ENCODE measurements at places on chromosomes 1 and 21.

DNA sequence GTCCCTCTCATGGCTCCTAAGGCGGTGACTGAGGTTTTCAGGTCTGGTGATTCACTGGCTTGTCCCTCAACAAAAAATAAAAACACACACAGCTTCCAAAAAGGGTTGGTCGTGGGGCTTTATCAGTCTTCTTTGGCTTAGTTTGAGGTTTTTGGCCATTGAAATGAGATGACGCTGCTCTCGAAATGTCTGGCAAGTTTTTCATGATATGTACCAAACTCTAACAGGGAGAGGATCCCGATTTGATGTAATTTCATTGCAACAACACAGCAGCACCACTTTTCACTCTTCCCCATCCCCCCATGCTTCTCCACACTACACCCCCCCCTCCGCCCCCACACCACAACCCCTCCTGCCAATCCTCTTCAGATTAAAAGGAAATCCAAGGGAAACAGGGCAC is 187.1 kb upstream of the NFIA start:
- DNase-seq = no peak

- no peak for DNase-seq
Measured at GRCh38 chr1:230595181-230595580, 47.1 kb upstream of the COG2 start.

- no peak for DNase-seq
Measured at GRCh38 chr1:30764939-30765555, 7.5 kb upstream of the LAPTM5 start.

GRCh38 chr1:36989241-36989640 is 45.1 kb downstream of the GRIK3 start:
- no peak for DNase-seq

GRCh38 chr1:207088701-207089626 is at the start of gene C4BPB:
TSS of gene C4BPB (plus strand) at chr1:207088860. CDS start at chr1:207089532, 672 bp downstream.
- DNase-seq = no peak

DNA sequence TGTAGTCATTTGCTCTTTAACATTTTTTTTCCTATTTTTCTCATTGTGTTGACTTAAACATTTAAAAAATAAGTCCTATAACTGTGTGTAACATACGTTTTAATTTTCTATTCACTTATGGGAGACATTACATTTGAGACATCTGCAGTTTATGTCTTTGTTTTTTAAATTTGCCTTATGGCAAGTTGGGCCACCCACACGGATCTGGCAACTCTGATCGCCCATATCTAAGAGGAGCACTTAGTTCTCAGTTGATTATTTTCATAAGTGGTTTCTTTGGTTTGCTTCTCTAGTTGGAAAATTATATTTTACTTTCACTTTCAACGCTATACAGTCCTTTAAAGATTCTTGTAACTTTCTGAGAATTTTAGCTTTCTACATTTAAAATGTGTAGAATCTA is 13.8 kb upstream of the ZNF124 start:
- DNase-seq = no peak

DNA sequence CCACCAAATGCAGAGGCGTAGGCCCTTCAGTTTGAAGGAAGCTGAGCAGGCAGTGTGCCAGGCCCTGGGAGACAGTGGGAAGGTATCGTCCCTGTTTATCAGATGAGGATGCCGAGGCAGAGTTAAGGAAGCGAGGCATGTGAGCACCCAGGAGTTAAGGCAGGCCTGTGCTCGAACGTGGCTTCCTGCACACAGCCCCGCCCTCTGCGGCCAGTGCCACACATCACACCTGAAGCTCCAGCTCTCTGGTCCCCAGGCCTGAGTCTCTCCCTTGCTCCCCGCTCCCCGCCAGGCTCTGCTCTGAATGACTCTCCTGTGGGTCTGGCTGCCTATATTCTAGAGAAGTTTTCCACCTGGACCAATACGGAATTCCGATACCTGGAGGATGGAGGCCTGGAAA is 32.1 kb downstream of the EPHX1 start:
- no peak for DNase-seq

GRCh38 chr1:192153276-192153675 is 5.0 kb upstream of the RGS18 start:
- peak; percentile 38 for DNase-seq

DNA sequence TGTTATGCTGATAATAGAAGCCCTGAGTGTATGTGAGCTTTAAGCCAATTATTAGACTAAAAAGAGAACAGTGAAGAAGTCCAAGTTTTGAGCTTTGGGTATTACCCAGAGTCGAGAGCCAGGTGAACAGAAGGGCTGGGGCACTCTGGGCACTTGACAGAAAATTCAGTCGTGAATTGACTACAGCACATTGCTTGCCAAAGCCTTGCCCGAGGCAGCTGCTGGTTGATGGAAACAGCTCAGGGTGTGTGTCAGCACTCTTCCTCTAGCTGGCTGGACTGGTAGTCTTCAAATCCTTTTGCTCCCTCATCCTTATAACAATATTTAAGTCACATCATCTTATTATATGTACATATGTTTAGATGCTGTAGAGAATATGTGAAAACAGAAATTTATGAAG is 21.3 kb downstream of the PDE4B start:
- no peak for DNase-seq

DNA sequence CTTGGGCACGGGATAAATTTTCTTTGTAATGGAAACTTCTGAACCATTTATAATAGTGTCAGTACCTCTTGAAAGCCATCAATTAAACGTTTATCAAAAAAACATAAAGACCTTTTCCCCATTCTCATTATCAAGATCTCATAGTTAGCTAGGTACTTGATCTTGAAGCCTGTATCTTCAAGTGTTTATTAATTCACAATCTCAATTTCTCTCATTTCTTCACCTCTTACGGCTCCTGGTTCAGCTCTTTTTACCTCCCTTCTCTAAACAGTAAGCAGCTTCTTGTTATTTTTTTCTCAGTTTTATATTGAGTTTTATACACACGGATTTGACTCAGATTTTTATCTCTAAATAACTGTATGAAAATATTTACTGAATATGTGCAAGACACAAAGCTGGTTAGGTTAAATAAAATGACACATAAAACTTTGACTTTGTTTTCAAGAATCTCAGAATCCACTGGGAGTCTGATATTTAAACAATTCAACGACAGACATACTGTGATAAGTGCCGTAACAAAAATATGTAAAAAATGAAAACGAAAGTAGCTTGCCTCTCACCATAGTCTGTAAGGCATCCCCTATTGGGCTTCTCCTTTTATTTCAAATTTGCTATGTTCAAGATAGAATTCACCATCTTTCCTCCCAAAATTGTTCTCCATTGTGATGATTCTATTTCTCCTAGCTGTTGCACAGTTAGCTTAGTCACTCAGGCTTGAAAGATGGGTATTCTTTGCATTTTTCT is 411.6 kb upstream of the ZRANB2 start:
- no peak for DNase-seq

- no peak for DNase-seq
Measured at GRCh38 chr1:11869650-11870207, 11.0 kb upstream of the NPPB start.

DNA sequence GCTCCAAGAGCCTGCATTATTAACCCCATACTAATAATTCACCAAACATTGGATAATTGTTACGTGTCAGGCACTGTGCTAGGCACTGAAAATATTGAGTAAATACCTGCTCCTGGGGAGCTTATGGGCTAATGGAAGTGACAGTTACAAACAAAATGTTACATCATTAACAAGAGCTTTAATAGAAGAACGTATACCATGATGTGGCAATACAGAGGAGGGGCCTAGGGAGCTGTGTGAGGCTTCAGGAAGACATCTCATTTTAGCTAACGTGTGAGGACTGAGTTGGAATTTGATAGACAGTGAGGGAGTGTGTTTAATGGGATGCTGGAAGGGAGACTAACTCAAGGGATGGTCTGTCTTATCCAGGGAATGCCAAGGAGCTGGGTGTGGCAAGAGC is 16.5 kb upstream of the TSPAN2 start:
- DNase-seq = no peak

DNA sequence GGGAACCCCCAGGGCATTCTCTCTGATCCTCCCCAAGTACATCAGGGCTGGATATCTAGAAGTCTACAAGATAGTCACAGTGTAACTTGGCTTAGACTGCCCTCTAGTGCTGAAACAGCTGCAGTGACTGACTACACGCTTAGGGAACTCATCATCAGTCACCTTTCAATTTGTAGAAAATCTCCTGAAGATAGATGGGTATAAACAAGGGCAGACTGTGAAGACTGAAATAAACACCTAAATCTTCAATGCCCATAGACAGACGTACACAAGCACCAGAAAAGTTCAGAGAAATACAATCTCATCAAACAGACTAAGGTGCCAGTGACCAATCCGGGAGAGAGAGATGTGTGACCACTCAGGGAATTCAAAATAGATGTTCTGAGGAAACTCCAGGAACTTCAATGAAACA is 46.6 kb downstream of the PACC1 start:
- peak; percentile 18 for DNase-seq

DNA sequence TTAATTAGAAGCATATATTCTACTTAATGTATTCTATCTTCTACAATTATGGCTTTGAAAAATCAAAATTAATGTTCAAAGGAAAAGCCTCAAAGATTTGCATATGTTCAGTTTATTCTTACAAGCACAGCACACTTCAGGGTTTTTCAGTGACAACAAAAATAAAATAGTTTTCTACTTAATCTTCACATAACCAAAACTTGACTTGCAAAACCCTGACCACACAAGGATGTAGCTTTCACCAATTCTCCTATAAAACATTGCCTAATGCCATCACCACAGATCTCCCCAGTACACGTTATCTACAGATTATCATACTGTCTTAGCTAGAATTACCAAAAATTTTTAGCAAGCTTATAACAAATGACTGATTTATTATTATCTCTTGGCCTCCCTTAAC is 23.3 kb downstream of the LPAR3 start:
- no peak for DNase-seq

- no peak for DNase-seq
Measured at GRCh38 chr1:39899611-39900538, 1.8 kb downstream of the MYCL start.

DNA sequence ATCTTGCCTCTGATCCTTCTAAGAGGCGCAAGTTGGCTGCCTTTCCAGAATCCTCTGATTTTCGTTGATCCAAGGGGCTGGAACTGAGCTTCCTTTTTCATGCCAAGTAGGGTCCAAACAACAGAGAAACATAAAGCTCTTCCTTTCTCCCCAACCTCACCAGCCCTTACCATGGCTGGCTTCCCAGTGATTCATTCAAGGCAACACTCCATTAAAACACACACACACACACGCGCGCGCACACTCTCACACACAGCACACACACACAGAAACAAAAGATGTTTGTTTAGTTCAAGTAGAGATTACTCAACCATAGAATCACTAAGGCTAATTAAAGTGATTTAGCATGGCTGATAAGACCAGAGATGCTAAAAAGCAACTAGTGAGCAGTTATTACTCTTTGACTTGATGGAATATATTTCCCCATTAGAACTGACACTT is 13.0 kb upstream of the GUCA2A start:
- DNase-seq = peak; percentile 49

- no peak for DNase-seq
Measured at GRCh38 chr1:64004451-64005025, 198.9 kb upstream of the UBE2U start.

- peak; percentile 49 for DNase-seq
Measured at GRCh38 chr1:115098979-115099692, 9.8 kb upstream of the TSPAN2 start.

DNA sequence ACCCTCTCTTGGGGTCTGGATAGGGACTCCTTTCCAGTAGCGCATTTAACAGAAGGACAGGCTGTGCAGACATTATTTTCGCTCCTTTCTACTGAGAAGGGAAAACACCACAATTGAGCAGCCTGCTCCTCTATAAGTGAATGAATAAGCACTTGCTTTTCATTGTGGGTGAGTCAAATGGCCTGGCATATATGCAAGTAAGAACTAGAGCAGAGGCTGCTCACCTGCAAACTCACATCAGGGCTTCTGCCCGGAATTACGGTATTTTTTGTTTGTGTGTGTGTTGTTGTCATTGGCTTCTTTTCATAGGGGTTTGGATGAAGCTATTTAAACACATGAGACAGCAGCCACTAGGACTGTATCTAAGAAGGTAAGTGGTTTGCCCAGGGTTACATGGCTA is 200.1 kb upstream of the CAMK1G start:
- no peak for DNase-seq

GRCh38 chr1:181160998-181161870 is 72.7 kb downstream of the IER5 start:
- no peak for DNase-seq

GRCh38 chr21:44394733-44395132 is 41.3 kb downstream of the TRPM2 start:
- DNase-seq = no peak

DNA sequence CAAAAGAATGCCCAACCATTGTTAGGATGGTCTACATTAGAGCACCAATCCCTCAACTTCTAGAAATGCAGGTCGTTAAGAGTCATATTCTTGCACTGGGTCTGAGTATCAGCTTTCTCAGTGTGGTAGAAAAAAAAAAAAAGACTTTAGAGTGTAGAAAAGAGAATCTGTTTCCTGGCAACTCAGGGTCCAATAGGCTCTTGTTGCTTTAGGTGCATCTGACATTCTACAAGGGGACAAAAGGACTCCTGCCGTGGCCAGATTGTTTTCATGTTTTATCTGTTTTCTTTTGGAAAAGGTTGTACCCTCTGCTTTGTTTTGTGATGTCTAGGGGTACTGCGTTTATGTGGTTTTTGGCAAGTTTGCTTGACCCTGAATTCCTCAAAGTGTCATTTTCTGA is 105.4 kb upstream of the KCNK2 start:
- DNase-seq = no peak

DNA sequence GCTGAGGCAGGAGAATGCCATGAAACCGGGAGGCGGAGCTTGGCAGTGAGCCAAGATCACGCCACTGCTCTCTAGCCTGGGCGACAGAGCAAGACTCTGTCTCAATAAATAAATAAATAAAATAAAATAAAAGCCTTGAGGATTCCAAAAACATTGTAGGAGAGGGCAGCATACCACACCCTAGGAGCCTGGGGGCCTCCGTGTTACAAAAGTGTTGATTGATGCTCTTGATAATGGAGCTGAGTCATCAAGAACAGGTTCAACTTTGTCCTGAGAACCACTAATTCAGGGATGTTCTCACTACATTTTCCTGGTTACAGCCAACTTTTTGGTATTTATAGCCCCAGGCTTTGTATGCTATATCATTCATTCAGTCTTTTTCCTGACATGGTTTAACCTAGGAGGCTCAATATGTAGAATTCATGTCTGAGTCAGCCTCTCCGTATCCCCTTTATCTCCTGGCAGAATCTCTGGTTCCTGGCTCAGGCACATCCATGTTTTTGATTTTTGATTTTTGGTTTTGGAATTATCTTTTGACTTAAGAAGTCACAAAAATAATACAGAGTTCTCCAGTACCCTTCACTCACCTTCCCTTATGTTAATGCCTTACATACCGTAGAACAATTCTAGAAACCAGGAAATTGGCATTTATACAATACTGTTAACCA is 69.4 kb downstream of the LRRC8D start:
- DNase-seq = no peak

- no peak for DNase-seq
Measured at GRCh38 chr21:34936371-34936789, 112.7 kb downstream of the RUNX1 start.
